ENCODE measurements at places on chromosomes 2 and 18. TPM values are rescaled to one million over a fixed set of nuclear protein-coding genes. Genes with fewer than 3 reads are reported as not detected.

- no peak overlapping the region for H3K27ac ChIP-seq
- H3K4me3 ChIP-seq = no peak overlapping the region
- H3K36me3 ChIP-seq = no peaks in the 10 kb centered on the region
- DNase-seq = no peak
Measured at GRCh38 chr18:46261799-46262198, 157.6 kb downstream of the HAUS1 start.

- H3K4me1 ChIP-seq = peaks cover 12% of the 10 kb centered on the region
- H3K36me3 ChIP-seq = no peaks in the 10 kb centered on the region
Measured at GRCh38 chr2:61759005-61759404, 94.9 kb downstream of the FAM161A start.

Gene ZSCAN30
- 8.8 TPM for total RNA-seq

- H3K27me3 ChIP-seq = no peaks in the 10 kb centered on the region
- H3K4me1 ChIP-seq = no peaks in the 10 kb centered on the region
- H3K36me3 ChIP-seq = no peaks in the 10 kb centered on the region
- no peak for DNase-seq
Measured at GRCh38 chr2:36338827-36339145, 16.8 kb upstream of the CRIM1 start.

DNA sequence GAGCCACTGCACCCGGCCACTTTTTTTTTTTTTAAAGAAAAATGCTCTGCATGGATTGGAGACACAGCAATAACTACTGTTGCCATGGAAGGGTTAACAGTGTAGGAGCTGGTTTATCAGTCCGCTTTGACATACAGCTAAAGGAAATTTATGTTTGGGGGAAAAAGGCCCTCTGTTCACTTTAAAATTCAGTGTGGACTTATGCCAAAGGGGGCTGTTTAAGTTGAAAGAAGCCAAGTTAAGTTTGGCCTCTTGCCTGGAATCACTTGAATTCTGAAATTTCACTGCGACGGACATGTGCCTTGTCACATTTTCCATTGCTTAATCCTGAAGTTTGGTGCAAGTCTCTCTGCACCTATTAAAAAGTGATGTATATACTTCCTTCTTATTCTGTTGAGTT, 3.1 kb downstream of the KCNE4 start:
- no peaks in the 10 kb centered on the region for H3K27me3 ChIP-seq
- peak overlapping the region; percentile 72 for H3K27ac ChIP-seq
- H3K36me3 ChIP-seq = no peaks in the 10 kb centered on the region
- DNase-seq = no peak

Gene ACMSD
- total RNA-seq = not detected

DNA sequence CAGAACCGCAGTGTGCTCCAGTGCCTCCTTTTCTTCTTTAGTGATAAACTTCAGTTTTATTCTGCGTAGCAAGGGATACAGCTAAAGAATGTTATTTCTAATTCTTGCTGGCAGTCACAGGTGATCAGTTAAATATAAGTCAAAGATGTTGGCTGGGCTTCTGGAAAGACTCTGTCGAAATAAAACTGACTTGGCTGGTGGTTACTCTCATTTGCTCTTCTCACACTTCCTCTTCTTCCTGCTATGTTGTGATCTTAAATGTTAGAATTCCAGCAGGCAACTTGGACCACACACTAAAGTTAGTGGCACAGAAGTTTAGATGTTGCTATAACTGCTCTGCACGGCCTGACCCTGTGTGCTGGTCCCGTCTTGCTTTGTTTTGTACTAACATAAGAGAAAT, 278.6 kb downstream of the CDH19 start:
- H3K4me3 ChIP-seq = no peak overlapping the region
- H3K4me1 ChIP-seq = no peaks in the 10 kb centered on the region
- no peak overlapping the region for H3K27ac ChIP-seq

DNA sequence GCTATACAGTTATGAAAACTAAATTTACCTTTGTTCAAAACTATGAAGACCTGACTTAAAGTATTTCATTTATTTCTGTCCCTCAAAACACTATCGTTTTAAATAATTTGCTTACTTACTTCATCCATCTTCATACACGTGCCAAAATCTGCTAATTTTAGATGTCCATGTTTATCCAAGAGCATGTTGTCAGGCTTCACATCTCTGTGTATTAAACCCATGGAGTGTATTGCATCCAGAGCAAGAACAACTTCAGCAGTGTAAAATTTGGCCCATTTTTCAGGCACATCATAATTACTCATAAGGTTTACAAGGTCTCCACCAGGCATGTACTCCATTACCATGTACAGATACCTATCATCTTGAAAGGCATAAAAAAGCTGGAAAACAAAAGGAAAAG, 80.3 kb downstream of the SLC66A3 start:
- no peaks in the 10 kb centered on the region for H3K27me3 ChIP-seq
- no peak for DNase-seq
- H3K27ac ChIP-seq = peak overlapping the region; percentile 3
- H3K36me3 ChIP-seq = peaks cover 8% of the 10 kb centered on the region
- no peak overlapping the region for H3K4me3 ChIP-seq

Gene SCYGR3
- total RNA-seq = not detected

Gene MERTK
- total RNA-seq = 4.2 TPM

Gene PLGLB2
- total RNA-seq = 0.44 TPM

Gene ANKRD23
- 940 TPM for total RNA-seq

GRCh38 chr2:206527153-206527552, 83.8 kb downstream of the ADAM23 start:
- no peaks in the 10 kb centered on the region for H3K27me3 ChIP-seq
- H3K27ac ChIP-seq = no peak overlapping the region
- no peak for DNase-seq
- no peaks in the 10 kb centered on the region for H3K36me3 ChIP-seq
- H3K4me3 ChIP-seq = no peak overlapping the region

GRCh38 chr2:211745295-211746097, 793.1 kb downstream of the ERBB4 start:
- no peaks in the 10 kb centered on the region for H3K27me3 ChIP-seq
- H3K36me3 ChIP-seq = no peaks in the 10 kb centered on the region
- H3K27ac ChIP-seq = no peak overlapping the region
- H3K4me3 ChIP-seq = no peak overlapping the region
- H3K4me1 ChIP-seq = no peaks in the 10 kb centered on the region
- DNase-seq = peak; percentile 53

Gene SMAD7
- total RNA-seq = 8.4 TPM

DNA sequence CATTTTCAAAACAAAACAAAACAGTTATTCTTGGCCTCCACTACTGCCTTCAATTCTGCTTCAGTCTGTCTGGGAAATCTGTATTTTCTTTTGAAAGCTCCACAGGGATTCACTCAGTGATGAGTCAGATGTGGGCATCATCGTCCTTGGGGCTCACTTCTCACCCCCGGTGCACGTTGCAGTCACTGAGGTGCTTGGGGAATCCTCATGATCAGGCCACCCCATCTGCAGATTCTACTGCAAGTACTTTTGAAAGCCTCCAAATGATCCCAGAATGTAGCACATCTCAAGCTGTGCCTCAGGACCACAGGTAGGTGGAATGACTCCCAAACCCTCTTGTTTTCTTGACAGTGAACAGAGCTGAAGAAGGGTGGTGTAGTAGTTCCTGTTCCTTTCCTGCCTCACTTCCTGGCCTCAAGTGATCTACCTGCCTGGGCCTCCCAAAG, 34.3 kb downstream of the LPIN2 start:
- H3K27me3 ChIP-seq = no peaks in the 10 kb centered on the region
- no peak for DNase-seq
- H3K36me3 ChIP-seq = no peaks in the 10 kb centered on the region
- peaks cover 18% of the 10 kb centered on the region for H3K4me1 ChIP-seq
- H3K27ac ChIP-seq = no peak overlapping the region

- H3K4me3 ChIP-seq = peak within 1 kb of the TSS; percentile 89
- H3K27ac ChIP-seq = peak within 1 kb of the TSS; percentile 90
- H3K36me3 ChIP-seq = no peaks in the 10 kb centered on the region
- peak; percentile 73 for DNase-seq
- H3K27me3 ChIP-seq = no peaks in the 10 kb centered on the region
Measured at GRCh38 chr18:46071653-46072375, at the start of gene PSTPIP2. PSTPIP2 (minus strand) TSS chr18:46072260; CDS start chr18:46072188, 72 bp downstream.

DNA sequence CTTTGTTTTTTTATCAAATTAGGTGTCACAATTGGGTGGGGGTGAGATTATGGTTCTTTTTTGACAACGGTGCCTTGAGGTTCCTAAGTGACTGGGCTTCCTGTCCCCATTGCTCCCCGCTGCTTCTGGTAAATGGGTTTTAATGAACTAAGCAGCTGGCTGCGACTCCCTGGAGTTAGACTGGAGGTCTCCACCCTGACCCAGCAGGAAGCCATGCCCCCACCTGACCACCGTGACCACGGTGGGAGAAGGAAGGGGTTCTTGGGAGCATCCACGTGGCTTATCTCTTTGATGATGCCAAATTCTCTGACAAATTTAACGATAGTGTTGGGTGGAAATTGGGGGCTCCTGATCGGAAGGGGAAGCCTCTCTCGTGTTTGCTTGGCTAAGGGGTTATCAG, 12.2 kb downstream of the CNDP2 start:
- H3K27me3 ChIP-seq = no peaks in the 10 kb centered on the region
- H3K4me3 ChIP-seq = no peak overlapping the region
- peaks cover 15% of the 10 kb centered on the region for H3K36me3 ChIP-seq
- H3K4me1 ChIP-seq = no peaks in the 10 kb centered on the region
- no peak overlapping the region for H3K27ac ChIP-seq

- no peak overlapping the region for H3K4me3 ChIP-seq
- no peak for DNase-seq
- no peaks in the 10 kb centered on the region for H3K4me1 ChIP-seq
- no peaks in the 10 kb centered on the region for H3K36me3 ChIP-seq
Measured at GRCh38 chr18:34866739-34867138, 156.6 kb downstream of the DTNA start.

Gene SCN2A
- total RNA-seq = not detected

- no peaks in the 10 kb centered on the region for H3K27me3 ChIP-seq
- H3K4me3 ChIP-seq = no peak overlapping the region
- DNase-seq = no peak
- peaks cover 96% of the 10 kb centered on the region for H3K36me3 ChIP-seq
- H3K4me1 ChIP-seq = peaks cover 4% of the 10 kb centered on the region
- no peak overlapping the region for H3K27ac ChIP-seq
Measured at GRCh38 chr2:159753797-159754196, 41.5 kb downstream of the MARCHF7 start.

DNA sequence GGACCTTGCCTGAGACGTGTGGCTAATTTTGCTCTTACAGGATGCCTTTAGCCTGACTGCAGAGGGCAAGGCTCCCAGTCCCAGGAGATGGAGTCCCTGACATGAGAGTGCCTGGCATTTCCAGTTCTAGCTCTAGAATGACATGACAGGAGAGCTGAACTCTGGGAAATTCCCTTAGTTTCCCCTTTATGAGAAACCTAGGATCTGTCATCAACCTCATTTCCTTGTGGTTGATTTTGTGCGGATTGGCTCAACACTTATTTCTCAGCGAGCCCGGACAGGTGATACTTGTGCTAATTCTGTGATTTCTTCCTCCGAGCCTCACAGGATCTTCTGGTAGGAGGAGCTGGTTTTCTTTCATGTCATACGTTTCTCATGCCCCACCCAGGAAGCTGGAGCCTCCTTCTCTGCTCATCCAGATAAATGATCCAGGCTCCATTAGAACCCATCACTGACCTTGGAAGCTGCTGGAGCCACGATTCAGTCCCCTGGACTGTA, at the start of gene IL36G:
Gene IL36G, plus strand, starts transcription at position 448 of the 498 bp plus-strand sequence. CDS start 633 bp downstream, outside the sequence.
- DNase-seq = no peak
- no peaks in the 10 kb centered on the region for H3K4me1 ChIP-seq
- no peak within 1 kb of the TSS for H3K27ac ChIP-seq

DNA sequence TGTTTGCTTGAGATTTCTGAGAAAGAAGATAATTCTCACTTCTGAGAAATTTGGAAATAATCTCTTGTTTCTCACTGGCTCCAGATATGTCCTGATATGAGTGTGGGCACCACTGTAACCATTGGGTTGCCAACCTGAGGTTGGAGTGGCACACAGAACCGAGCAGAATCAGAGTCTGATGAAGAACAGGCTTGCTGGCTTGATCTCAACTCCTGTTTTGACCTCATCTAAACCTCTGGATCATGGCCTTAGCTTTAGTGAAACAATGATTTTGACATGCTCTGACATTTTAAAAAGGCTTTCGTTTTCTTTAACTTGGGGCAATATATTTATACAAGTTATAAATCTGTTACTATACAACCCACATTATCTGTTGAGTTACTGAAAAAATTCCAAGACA, 548.0 kb downstream of the IRS1 start:
- no peak overlapping the region for H3K27ac ChIP-seq
- no peak for DNase-seq
- H3K4me3 ChIP-seq = no peak overlapping the region
- H3K4me1 ChIP-seq = no peaks in the 10 kb centered on the region

- H3K4me1 ChIP-seq = no peaks in the 10 kb centered on the region
- H3K27me3 ChIP-seq = no peaks in the 10 kb centered on the region
- no peak overlapping the region for H3K27ac ChIP-seq
- H3K36me3 ChIP-seq = no peaks in the 10 kb centered on the region
- H3K4me3 ChIP-seq = no peak overlapping the region
Measured at GRCh38 chr2:224894356-224894755, 147.9 kb downstream of the DOCK10 start.

DNA sequence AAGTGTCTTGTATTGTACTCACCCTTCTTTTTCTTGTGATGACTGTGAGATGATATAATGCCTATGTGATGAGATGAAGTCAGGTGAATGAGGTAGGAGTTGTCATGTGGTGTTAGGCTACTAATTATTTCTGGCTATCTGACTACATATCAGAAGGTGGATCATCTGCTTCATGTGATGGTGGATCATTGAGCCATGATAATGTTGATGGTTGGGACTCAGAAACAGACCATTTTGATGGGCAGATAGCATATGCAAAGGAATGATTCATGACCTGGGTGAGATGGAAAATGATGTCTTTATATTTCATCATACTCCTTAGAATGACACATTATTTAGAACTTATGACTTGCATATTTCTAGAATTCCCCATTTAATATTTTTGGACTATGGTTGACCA, 19.5 kb downstream of the ANKRD30B start:
- H3K36me3 ChIP-seq = no peaks in the 10 kb centered on the region
- no peak overlapping the region for H3K4me3 ChIP-seq
- H3K27ac ChIP-seq = no peak overlapping the region
- H3K27me3 ChIP-seq = no peaks in the 10 kb centered on the region

DNA sequence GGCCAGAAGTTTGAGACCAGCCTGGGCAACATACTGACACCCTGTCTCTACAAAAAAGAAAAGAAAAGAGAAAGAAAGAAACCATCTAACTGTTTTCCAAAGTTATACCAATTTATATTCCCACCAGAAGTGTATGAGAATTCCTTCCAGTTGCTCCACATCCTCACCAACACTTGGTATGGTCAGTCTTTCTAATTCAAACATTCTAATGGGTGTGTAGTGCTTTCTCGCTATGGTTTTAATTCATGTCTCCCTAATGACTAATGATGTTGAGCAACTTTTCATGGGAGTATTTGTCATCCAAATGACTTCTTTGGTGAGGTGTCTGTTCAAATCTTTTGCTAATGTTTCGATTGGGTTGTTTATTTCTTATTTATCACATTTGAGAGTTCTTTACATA, 10.5 kb upstream of the B3GNT7 start:
- no peaks in the 10 kb centered on the region for H3K36me3 ChIP-seq
- H3K27me3 ChIP-seq = no peaks in the 10 kb centered on the region
- no peaks in the 10 kb centered on the region for H3K4me1 ChIP-seq
- no peak for DNase-seq
- H3K4me3 ChIP-seq = no peak overlapping the region

DNA sequence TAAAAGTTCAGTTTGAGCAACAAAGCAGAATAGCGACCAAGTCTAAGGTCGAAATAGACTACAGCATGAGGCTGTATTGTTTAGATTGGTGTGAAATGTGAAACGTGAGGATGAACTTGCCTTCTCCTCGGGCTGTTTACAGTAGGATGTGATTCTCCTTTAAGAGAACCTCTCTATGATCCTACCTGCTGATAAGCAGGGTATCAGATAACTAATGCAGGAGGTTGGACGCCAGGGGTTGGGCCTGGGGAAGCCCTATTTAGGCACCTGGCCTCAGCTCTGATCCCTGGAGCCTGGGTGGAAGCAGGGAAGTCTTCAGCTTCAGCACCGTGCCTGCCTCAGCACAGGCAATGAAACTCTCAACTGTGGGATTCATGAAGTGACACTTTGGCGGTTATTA, 11.4 kb downstream of the CRYGD start:
- no peaks in the 10 kb centered on the region for H3K36me3 ChIP-seq
- H3K27me3 ChIP-seq = no peaks in the 10 kb centered on the region
- H3K4me1 ChIP-seq = no peaks in the 10 kb centered on the region
